ENCODE measurements at places on chromosomes 6 and 20.

GRCh38 chr6:149139782-149140136 is 177.8 kb upstream of the TAB2 start:
- no peak for DNase-seq

GRCh38 chr6:45971287-45971686 is 44.4 kb downstream of the CLIC5 start:
- DNase-seq, result no peak

- no peak for DNase-seq
These were observed 318.0 kb upstream of the PTCHD4 start for GRCh38 chr6:48429021-48429420.

DNA sequence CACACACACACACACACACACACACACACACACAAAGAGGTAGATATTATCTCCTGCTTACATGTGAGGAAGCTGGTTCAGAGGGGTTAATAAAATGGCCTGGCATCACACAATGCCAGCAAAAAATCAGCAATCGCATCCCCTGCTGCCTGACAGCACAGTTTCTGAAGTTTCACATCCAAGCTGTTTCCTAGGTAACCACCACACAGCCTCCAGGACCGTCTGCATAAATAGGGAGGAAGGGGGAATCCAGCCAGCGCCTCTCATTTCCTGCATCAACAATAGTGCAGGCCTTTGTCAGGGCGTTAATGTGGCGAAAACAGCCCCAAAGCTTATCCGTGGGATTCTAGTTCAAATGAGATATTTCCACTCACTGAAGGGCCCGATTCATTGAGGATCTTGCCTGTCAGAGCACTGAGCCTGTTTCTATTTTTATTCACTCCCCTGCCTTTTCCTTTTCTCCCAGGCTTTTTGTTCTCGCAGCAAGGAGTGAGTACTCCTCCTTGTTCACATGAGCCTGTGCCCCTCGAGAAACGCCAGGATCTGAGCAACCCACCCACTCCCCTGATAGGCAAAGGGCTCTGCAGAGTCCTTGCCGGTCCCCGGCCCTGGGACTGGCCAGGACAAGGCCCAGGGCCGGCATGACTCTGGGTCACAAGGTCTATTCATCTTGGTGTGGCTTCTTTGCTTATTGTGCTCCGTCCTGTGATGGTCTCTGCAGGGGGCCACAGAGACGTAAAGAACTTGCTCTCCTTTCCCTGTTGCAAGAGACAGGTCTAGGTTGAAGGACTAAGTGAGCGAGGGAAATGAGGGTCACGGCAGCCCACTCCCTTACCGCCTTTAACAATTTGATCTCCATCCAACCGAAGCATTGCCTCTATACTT is 32.7 kb downstream of the TUBB2B start:
- peak; percentile 56 for DNase-seq

Data from anterior cingulate cortex (tissue), 58 donors.